Activated CD4-positive, alpha-beta T cell treated with anti-CD3 and anti-CD28 coated beads for 1 hour (primary cell): ENCODE measurements at places on chromosomes 1 and 21.

DNA sequence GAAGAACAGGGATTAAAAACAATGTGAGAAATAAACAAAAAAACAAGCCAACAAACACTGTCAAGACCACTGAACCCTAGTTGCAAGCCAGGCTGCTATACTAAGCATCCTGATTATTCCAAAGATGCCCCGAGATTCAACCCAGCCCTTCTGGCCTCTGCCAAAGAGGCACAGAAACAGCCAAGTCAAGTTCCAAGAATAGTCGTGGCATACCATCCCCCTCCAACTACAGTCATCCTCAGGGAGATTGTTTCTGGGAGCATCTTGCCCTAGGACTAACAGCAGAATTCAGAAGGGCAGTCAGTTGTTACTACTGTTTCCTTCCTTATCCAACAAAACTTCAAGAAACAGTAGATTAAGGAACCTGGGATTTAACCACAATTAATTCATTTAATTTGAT, 52.3 kb downstream of the ABL2 start:
- DNase-seq, result no peak

GRCh38 chr1:233240371-233240770, 55.2 kb downstream of the PCNX2 start:
- DNase-seq, result no peak

DNA sequence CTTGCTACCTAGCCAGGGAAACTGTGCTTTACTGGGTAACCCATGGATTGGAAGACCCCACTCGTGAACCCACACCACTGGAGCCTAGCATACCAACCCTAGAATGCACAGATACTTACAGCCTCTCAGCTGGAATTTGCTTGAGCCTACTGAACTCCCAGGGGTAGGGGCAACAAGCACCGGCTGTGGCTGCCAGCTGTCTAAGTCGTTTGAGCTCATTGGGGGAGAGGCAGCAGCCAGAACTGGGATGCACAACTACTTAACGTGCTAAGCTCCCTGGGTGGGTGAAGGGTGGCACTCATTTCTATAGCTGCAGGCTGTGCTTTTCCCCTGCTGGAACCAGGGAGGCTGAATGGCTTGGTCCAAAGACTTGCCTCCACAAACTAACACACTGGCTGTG, 212.4 kb downstream of the ZNF648 start:
- DNase-seq, result no peak

DNA sequence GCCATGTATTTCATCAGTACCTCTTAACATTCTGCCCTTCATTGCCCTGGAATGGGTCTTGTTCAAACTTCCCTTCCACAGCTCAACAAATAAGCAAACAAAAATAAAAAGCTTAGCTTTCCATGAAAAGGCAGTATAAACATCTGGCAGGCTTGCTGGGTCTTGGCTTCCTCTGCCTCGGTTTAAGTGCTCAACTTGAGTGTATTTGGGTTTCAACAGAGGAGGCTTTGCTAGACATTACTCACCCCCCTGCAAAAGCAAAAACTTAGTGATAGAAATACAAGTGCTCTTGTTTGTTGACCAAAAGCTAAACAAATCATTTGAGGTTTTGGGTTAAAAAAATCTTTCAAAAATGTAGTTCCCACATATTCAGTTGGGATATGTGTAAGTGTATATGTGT, 518.5 kb downstream of the PLPP3 start:
- no peak for DNase-seq

DNA sequence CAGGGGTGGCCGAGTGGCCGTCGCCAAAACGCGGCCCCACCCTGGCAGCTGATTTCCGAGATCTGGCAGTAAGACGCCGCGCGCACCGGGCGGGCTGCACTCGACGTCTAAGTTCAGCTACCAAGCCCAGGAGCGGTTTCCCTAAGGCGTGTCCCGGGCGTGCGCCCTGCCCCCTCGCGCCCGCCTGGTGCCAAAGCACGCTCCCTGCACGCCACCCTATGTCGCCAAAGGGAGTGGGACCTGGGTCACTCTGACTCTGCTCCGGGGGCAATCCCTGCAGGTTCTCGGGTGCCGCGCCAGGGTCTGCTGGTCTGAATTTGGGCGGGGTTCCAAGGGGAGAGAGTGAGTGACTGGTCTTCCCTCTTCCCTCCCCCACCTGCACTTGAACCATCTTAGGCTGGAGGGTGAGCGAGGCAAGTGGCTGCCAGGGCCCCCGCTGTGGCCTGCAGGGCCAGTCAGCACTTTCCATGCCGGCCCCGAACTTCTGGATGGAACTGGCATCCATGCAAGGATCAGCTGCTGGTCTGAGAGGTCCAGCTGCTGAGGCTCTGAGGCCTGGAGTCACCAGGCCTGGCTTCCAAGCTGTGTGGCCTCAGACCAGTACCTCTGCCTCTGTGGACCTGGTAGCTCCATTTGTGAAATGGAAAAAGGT, at the start of gene LRRC38:
Gene LRRC38, minus strand, starts transcription at position 109 of the 652 bp plus-strand sequence. CDS start 410 bp downstream, outside the sequence.
- no peak for DNase-seq

GRCh38 chr1:207868251-207868773, 42.6 kb downstream of the CD34 start:
- DNase-seq, result no peak

GRCh38 chr21:17612023-17612564, 607 bp downstream of the BTG3 start:
- peak; percentile 10 for DNase-seq

GRCh38 chr1:195173753-195174152, 1434.5 kb downstream of the KCNT2 start:
- DNase-seq, result no peak

DNA sequence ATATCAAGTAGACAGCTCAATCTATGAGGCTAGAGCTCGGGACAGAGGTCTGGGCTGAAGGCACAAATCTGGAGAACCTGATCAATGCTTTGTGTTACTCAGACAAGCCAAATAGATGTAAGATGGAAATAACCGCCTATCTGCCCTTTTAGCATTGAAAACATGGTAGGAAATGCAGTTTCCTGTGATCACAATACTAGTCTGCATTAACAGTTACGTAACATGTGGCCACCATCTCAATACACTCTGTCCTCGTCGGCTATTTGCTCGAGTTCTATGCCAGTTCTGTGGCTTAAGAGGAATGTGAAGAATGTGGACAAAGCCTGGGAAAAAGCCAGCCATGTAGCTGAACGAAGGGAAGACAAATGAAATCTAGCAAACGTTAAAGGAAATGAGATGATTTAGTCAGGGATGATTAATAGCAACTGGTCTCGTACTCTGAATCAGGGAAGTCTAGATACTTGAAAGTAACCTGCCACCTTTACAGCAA, 73.3 kb downstream of the HSF2BP start:
- DNase-seq, result no peak

GRCh38 chr1:159122005-159122621, 45.5 kb upstream of the AIM2 start:
- no peak for DNase-seq

DNA sequence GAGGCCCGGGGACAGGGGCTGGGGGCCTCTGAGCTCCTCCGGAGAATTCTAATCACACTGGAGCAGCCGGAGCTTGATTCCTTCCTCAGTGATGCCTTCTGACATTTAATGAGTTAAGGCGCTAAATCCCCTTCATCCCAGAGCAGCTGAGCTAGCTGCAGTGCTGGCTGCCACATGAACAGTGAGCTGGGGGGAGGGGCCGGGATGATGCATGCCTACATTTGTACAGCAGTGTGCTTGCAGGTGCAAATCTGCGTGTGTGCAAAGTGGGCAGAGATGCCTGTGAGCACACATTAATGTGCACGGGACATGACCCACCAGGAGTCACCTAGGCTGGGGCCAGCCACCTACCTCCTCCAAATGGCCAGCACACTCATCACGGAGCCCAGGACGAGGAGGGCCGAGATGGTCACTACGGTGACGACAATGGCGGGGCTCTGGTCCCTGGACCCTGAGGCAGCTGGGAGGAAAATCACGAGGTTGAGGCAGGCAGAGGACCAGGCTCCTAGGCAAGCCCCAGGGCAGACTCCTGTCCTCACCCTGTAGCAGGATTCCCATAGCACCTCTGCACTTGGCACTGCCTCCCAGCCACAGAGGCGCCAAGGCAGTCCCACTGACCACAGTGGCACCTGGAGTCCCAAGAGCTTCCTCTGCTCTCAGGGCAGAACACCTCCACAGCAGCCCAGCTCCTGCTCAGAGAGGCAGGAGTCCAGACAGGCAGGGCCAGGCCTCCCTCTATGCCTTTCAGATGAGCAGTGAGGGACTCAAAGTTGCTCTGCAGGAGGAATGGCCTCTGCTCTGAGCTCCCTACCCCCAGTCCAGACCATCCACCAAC, 34.7 kb downstream of the CDCA8 start:
- no peak for DNase-seq

DNA sequence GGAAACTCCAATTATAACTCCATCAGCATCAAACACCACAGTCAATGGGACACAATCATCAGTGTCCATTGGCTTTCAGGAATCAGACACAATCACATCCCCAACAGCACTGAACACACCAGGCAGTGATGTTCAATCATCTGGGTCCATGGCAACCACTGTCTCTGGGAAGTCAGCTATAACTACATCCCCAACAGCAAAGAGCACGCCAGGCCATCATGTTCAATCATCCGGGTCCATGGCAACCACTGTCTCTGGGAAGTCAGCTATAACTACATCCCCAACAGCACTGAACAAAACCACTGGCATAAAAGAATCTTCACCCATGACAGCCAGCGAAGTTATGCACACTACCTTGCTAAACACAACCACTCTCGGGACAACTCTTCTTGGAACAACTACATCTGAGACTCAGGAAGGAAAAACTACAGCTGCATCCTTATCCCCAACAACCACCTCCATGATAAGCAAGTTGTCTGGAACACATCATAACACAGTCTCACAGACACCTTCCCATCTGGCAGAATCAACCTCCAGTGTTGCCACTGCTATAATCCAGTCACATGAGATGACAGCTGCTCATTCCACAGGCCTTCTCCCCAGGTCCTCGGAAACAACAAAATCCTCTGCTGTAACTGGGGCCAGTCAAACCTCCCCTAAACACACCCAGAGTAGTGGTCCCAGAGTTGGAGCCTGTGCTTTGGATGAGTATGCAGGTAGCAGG, 19.9 kb downstream of the CATSPER4 start:
- DNase-seq, result no peak

- no peak for DNase-seq
Observed at GRCh38 chr1:225225681-225226080, 202.2 kb downstream of the LBR start.

DNA sequence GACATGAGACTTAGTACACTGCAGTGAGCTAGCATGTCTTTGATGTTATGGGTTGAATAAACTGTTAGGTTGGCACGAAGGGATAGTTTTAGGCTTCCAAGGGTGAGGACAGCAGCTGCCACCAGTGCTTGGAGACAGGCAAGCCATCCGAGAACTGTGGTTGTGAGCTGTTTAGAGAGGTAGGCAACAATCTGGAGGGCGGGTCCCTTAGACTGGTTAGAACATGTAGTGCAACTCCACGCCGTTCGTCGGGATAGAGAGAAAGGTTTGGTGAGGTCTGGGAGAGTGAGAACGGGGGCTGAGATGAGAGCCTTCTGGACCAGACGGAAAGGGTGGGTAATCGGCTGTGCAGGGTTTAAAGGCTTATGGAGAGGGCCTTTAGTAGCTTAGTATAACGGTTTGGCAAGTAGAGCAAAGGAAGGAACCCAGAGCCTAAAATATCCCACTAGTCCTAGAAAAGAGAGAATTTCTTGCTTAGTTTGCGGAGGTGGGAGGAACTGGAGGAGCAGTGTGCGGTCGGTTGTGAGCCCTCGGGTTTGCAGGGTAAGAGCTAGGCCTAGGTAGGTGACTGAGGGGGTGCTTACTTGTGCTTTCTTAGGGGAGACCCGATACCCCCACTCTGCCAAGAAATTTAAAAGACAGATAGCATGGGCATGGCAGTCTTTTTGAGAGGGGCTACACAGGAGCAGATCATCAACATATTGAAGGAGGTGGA, 72.8 kb downstream of the CNST start:
- no peak for DNase-seq

- DNase-seq, result no peak
Observed at GRCh38 chr1:109570414-109570813, 22.0 kb downstream of the GNAI3 start.

DNA sequence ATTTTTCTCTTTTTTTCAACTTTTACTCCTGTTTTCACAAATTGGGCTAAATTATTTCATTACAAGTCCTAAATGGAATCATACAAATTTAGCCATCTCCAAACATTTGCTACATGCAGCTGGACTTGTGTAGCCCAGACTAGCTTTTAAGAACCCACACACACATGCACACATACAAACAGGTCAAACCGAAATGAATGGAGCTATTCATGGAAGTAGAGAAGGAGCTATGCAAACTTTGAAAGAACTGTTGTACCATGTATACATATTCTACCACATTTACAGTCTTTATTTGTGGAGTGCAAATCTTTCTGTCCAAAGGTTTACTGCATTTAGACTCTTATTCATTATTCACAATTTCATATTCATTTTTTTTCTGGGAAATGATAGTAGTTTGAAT, 189.1 kb upstream of the RNPC3 start:
- no peak for DNase-seq

DNA sequence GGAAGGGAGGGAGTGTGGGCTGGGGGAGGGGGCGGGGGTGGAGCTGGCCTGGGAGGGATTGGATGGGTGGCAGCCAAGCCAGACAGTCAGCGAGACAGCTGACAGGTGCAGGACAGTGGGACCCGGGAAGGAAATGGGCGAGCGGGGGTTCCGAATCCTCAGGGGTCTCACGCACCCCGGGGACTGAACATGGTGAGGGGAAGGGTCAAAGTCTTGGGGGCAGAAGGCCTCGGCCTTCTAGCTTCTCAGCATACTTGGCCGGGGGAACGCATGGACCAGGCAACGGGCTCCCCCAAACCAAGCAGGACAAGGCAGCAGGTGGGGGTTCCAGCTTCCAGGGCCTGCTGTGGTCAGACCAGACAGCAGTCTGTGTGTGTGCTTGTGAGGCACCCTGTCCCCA, 23.1 kb downstream of the CASZ1 start:
- no peak for DNase-seq

DNA sequence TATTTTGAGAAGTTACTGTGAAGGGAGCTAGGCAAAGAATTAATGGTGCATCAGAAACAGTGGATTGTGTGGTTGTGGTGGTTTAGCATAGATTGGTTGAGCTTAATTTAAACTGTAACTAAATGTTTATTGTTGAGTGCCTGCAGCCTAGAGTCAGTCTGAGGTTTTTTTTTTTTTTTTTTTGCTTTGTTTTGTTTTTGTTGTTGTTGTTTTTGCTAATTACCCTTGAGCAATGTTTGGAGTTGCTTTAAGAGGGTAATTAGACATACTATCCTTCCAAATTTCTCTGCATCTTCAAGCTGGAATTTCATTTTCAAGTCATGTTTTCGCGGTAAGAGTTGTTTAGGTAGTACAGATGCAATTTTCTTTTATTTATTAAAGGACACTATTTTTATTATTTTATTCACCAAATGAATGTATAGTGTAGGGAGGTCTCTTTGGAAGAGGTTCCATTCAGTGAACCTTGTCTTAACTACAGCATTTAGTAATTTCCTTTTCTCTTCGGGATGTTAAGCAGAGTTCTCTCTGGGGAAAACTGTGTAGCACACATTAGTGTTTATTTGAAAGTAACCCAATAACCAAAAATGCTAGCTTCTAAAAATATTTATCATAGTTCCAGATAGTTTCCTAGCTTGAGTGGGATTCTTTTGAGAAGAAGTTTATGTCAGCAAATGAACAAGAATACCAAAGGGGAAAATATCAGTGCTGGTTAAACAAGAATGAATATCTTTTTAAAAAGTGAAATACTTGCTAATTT, 82.3 kb downstream of the CLIC4 start:
- DNase-seq, result no peak

- no peak for DNase-seq
Observed at GRCh38 chr1:225460021-225460736, 32.3 kb upstream of the LBR start.

GRCh38 chr1:91511386-91511785, 10.7 kb downstream of the CDC7 start:
- no peak for DNase-seq

- no peak for DNase-seq
Observed at GRCh38 chr21:33055991-33056390, 13.9 kb upstream of the OLIG1 start.
